Osteocyte (in vitro differentiated cells): ENCODE measurements at places on chromosomes 6 and 20. TPM values are rescaled to one million over a fixed set of nuclear protein-coding genes. Genes with fewer than 3 reads are reported as not detected.

- no peak for DNase-seq
Observed at GRCh38 chr6:8982668-8983067, 547.3 kb upstream of the SLC35B3 start.

DNA sequence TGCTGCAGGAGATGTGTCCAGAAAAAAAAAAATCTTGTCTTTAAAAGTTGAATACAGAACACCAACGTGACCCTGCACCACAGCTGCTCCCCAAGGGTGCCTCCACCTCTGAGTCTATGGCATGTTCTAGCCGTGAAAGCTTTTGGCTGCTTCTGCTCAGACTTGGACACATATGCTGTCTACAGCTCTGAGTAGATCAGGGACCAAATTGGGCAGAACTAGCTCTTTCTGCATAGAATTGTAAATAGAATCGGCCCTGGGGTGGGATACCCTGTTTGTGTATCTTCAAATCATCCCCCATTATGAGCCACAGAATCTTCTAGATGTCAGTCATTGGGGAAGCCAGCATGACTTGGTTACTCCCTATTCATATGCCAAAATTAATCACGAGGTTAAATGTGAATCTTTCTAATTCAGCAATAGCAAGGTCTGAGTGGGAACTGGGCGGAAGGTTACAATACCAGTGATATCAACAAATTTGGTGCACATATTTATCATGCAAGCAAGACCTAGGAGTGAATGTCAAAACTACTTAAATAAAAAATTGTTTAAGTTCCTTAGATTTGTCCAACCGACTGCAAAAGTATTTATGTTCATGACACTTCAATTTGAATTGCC is 302.8 kb downstream of the KIF16B start:
- peak; percentile 40 for DNase-seq

DNA sequence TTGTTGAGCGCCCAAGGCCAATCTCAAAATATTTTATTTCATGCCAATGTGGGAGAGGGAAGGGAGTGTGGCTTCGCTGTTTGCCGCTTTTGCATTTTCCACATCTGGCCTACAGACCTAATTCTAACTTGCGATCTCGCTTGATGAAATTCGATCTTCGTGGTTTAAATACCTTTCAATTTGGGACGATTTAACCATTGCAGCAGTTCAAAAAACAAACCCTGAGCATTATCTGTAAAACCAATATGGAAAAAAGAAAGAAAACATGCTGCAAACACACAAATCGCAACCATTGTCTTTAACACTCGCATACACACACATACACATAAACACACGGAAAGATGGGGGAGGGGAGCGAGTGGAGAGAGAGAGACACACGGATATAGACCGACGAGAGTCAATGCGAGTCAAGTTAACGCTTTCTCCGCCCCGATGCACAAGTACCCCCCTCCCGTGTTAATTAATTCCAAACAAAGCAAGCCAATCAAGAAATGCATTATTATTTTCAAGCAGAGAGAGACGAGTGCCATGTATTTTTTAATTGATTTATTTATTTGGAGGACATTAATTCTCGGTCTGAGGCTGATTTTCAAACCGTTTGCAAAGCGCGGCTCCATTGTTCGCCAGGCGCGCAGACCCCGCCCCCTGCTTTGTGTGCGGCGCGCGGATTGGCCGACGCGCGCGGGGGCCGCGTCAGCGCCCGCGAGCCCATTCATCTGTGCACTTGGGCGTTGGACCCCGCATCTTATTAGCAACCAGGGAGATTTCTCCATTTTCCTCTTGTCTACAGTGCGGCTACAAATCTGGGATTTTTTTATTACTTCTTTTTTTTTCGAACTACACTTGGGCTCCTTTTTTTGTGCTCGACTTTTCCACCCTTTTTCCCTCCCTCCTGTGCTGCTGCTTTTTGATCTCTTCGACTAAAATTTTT is at the start of gene MARCKS:
Gene MARCKS, plus strand, starts transcription at position 721 of the 931 bp plus-strand sequence. CDS start 401 bp downstream, outside the sequence.
- DNase-seq = peak; percentile 95

- no peak for DNase-seq
Observed at GRCh38 chr6:76584121-76584520, 511.7 kb upstream of the IMPG1 start.

DNA sequence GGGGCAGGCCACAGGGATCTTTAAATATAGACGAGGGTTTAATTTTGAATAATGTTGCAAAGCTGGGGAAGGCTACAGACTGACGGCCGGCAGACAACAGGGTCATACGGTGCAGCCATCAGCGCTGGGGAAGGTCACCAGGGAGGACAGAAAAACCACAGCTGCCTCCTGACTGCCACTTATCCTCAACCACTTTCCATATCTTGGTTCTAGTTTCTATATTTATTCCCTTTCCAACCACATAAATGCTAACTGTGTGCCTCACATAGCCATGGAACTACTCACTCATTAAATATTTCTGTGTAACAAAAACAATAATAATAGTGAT is 85.7 kb upstream of the AGPAT4 start:
- DNase-seq = no peak

DNA sequence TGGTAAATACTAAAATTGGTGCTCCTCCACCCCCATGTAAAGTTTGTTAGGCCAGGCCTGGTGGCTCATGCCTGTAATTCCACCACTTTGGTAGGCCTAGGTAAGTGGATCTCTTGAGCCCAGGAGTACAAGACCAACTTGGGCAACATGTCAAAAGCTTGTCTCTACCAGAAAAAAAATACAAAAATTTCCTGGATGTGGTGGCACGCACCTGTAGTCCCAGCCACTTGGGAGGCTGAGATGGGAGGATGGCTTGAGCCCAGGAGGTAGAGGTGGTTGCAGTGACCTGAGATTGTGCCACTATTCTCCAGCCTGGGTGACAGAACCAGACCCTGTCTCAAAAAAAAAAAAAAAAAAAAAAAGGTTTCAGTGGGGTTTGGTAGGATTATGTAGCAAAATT is 41.7 kb downstream of the ITCH start:
- DNase-seq = no peak

DNA sequence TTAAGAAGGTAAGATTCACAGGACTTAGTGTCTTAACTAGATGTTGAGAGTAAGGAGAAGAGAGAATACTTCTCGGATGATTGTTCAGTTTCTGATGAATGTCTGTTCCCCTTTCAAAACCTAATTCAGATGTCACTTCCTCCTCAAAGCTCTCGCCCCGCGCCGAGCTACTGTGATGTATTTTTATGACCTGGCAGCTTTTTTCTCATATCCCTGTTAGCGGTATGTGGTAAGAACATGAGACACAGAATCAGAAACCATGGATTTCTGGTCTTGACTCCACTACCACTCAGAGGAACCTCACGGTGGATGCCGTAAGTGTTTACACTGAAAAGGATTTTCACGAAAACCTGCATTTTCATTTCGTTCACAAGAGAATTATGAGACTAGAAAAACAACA is 48.4 kb downstream of the CEP43 start:
- DNase-seq = no peak

DNA sequence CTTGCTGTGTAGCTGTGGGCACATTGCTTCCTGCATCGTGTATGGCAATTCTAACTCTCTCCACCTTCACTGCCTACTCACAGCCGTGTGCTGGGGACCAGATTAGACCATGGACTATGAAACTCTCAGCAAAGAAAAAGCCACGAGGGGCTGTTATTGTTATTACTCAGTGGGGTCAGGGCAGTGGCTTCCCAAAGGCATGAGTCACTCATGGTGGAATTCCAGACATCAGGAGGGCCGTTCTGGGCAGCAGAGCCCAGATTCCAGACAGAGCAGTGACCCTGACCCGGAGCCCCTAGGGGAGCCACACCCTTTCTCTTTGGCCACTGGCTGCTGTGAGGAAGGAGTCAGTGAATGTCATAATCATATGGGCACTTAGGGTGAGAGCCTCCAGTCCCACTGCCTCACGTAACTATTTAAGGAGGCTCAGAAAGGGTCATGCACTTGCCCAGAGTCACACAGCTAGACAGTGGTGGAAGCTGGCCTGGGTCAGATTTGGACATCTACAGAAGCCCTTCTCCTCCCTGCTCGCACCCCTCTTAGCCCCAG is 22.2 kb upstream of the CCN5 start:
- peak; percentile 93 for DNase-seq

GRCh38 chr6:140774080-140774505 is 1358.6 kb upstream of the GJE1 start:
- no peak for DNase-seq

- peak; percentile 73 for DNase-seq
Observed at GRCh38 chr20:58701431-58702160, 9.0 kb downstream of the NPEPL1 start.

DNA sequence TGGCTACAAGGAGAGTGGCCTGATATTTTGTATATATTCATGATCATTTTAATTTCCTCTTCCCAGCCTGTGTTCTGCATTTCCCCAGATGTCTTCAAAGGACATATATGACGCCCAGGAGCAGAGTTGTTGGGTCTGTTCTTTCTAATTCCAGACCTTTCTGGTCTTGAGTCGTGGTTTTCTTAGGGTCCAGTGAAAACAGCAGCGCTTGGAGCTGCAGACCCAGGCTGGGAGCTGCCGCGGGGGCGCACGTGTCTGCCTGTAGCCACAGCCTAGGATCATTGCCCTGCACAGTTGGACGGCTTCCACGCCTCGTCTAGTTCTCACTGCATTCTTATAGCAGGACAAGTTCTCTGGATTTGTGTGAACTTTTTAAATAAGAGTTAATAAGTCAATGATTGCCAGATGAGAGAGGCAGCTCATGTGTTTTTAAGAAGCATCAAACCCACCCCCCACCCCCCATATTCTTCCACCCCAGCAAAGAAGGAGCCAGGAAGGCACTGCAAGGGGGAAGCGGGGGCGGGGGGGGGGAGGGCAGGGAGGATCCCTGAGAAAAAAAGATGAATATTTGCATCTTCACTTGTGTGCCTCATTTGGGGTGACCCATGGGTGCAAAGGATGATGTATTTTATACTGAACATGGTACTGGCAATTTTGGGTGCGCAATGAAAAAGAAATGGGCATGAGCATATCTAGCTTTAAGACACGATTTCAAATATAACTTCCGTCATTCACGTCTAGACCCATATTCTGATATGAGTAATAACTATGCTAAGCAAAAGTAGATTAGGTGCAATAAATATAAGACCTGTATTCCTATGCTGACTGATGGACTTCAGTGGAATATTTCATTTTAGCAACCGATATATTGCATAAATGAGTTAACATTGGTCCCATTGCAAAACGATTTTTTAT is 160.0 kb downstream of the TBXT start:
- DNase-seq = no peak

- no peak for DNase-seq
Observed at GRCh38 chr6:86782328-86782727, 155.0 kb upstream of the HTR1E start.

DNA sequence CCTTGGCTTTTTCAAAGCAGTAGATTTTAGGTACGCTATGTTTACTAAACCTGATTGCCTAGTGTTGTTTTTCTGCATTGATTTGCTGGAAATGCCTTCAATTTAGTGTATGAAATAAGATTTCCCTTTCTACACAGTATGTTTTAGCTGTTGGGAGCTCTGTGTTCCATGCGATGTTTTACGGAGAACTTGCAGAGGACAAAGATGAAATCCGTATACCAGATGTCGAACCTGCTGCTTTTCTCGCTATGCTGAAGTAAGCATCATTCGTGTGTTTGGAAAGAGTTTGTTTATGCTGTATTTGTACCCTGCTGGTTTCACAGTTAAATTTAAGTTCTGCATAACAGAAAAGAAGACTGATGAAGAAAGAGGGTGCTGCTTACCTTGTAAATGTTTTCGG is 1.9 kb downstream of the BTBD3 start:
- DNase-seq = no peak

DNA sequence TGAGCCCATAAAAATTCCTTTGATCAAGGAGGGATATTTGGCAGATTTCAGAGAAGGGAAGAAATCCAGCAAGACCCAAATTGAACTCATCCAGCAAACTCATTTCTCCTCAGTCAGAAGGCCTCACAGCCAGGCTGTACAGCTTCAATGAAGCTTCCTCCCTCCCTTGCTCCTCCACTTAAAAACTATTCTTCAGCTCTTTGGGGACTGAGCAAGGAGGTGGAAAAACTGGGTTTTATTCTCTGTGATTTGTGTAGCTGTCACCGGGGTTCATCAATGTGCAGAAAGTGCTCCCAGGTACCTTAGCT is 158.7 kb upstream of the ZNF184 start:
- DNase-seq = no peak

- DNase-seq = no peak
Observed at GRCh38 chr6:75349262-75349984, 64.8 kb upstream of the TMEM30A start.

DNA sequence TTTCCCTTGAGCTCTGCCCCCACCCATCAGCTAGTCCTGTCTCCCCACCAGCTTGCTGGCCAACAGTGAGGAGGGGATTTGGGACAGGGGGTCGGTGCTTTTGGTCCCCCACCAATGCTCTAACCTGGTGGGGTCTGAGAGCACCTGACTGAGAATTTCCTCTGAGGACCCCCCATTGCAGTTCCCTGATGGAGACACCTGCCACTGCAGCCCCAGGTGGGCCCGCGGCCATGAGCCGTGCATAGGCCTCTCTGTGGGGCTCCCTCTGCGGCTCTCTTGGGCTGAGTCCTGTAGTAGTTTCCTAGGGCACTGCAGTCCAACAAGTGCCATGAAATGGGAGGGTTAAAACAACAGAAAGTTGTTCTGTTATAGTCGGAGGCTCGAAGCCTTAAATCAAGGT is 172.2 kb upstream of the SNX9 start:
- DNase-seq = no peak

GRCh38 chr6:42086046-42087035 is 36.0 kb downstream of the TAF8 start:
- DNase-seq = no peak

DNA sequence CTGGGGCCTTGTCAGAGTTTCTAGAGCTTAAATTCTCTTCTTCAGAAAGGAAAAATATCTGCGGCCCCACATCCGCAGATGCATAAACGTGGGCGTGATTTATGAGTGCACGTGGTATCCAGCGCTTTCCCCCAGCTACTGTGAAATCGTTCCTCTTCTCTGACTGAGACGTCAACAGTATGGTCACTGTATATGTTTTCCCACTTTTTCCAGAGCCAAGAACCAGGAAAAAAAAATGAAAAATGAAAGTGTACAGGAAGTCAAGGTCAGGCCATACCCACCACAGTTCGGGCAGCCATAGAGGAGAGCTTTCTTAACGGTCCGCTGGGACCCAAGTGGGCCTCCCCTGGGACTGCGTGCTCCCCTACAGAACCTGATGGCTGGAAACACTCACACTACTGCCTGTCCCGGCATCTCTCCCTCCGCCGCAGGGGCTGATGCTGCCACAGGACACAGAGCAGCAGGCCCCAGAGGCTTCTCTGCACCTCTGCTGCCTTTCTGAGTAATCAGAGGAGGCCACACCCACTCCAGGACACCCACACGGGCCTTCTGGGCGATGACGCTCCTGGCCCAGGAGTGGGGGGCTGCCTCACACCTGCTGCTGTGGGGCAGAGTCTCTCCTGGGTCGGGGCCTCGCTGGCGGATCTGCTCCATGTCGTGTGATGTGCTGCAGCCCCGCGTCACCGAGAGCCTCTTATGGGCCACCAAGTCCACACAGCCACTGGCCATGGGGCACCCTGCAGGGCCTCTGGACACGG is 16.4 kb upstream of the STX16 start:
- DNase-seq = no peak

Gene BCLAF1
- total RNA-seq = 153 and 155 TPM in 2 replicates

Gene PRR18
- not detected in 2 replicates for total RNA-seq

Gene HFE
- 6.0 and 6.2 TPM in 2 replicates for total RNA-seq

Gene MTFR2
- total RNA-seq = 0.76 and 0.91 TPM in 2 replicates

Gene KCNQ5
- 5.5 and 7.2 TPM in 2 replicates for total RNA-seq

Gene WFDC12
- not detected in 2 replicates for total RNA-seq

Gene CALHM5
- total RNA-seq = 4.9 and 5.6 TPM in 2 replicates

Gene ANKRD66
- total RNA-seq = not detected in 2 replicates
